AG04449 (cell line): ENCODE measurements at places on chromosomes 12 and 14.

DNA sequence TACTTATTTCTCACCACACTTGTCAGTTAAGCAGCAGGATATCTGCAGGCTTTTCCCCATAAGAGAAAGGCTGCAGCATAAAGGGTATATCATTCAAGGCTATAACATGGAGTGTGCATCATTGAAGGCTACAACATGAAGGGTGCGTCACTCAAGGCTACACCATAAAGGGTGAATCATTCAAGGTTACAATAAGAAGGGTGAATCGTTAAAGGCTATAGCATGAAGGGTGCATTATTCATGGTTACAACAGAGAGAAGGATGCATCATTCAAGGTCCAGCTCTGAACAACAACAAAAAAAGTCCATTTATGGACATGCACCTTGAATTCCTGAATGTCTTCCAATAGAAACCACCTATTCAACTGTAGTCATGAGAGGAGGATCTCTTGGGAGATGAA, 32.8 kb upstream of the LUM start:
- DNase-seq, result no peak

DNA sequence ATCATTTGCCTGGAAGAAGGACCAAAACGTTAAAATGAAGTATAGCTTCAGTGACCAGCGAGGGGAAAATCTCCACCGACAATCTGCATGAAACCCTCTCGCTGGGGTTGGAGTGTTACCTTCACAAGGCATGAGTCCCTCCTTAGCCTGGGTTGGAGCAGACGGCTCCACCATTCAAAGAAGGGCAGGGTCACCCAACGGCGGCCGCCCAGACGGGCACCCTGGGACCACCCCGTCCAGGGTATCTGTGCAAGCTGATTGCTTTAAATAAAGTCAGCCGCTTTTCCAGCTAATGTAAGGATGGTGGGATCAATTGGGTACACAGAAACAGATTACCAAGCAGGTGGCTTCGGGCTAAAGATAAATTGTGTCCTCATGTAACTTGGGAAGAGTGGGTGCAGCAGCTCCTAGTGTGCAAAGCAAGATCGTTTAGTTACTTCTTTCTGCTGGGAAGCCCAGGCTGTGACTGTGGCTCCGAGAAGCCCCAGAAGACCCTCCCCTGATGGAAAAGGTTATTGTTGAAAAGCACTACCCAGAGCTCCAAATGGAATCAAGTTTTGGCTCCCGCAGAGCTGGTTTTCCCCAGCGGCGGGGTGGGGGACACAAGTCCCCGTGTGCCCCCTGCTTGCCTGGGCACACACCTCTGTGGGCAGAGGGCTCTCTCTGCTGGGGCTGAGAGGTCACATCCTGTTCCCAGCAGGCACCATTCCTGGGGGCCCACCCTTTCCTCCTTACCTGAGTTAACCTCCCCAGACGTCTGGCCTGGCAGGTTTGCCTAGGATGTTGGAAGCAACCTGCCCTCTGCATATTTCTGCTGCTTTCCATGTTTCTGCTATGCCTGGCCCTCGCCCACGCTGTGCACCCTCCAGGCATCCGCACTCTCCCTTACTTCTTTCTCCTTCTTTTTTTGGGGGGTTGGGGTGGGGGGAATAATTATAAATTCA, 318.6 kb upstream of the DIO3 start:
- no peak for DNase-seq

GRCh38 chr12:92929983-92930382, 888 bp upstream of the EEA1 start:
- DNase-seq, result no peak

- peak; percentile 67 for DNase-seq
These were observed 270.7 kb upstream of the PDE3A start for GRCh38 chr12:20097626-20098025.

DNA sequence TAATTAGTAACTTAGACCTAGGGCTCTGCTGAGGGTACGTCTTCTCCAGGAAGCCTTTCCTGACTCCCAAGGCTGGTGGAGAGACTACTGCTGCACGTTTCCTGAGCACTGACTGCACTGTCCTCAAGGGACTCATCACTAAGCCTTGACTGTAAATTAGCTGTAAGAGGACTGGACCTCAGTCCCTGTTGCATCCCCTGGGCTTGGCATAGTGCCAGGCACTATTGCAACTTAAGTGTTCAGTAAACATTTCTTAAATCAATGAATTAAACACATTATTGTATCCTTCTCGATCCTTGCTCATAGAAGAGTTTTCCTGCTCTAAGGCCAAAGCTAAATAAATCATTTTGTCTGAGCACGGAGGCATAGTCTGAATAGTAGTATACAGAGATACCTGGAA, 31.9 kb upstream of the IFNG-AS1 start:
- DNase-seq, result no peak

GRCh38 chr14:82537831-82538230, 1004.2 kb upstream of the SEL1L start:
- DNase-seq, result no peak

DNA sequence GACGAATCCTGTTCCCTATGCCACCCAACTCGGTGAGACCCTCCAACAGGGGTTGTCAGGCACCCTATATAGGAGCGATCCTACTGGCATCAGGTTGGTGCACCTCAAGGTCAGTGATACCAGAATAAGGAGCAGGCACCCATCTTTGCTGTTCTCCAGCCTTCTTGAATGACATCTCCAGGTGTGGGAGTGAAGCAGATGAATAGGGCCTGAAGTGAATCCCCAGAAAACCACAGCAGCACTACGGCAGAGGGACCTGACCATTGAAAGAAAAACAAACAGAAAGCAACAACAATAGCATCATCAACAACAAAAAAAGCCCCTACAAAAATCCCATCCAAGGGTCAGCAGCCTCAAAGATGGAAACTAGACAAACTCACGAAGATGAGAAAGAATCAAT, 445.2 kb upstream of the ATP2B1 start:
- no peak for DNase-seq

- DNase-seq, result no peak
These were observed 41.2 kb upstream of the SLC2A13 start for GRCh38 chr12:40146800-40147797.

- DNase-seq, result no peak
These were observed 64.3 kb downstream of the KCNMB4 start for GRCh38 chr12:70430400-70430799.

DNA sequence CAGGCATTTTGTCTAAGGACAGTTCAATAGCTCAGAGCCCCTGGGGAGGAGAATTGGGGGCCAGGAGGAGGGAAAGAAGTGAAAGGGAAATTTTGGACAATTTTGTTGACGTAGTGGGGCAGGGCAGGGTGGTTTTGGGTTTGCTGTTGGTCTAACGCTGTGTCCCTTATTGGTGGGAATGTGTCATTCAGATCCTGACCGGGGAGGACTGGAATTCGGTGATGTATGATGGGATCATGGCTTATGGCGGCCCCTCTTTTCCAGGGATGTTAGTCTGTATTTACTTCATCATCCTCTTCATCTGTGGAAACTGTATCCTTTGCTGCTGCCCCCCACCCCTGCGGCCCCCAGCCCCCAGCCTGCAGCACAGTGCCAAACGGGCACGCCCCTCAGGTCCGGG, 212.1 kb upstream of the FKBP4 start:
- DNase-seq, result no peak

DNA sequence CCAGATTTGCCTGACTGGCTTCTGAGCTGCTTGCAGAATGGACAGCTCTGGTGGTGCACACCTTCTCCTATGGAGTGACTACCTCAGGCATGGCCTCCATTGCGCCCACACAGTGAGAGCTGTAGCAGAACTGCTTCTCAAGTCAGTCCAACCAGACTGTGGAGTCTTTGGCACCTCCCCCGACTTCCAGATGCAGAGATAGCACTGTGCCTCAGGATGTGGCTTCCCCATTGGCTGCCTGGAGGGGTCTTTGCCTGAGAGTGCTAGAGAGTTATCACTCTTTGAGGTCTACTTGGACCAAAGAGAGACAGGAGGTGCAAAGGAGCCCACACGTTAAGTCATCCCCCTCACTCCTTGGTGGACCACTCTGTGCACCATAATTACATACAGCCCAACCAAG, 44.8 kb upstream of the FRS2 start:
- no peak for DNase-seq

GRCh38 chr14:101499513-101499912, 61.8 kb upstream of the DIO3 start:
- no peak for DNase-seq

DNA sequence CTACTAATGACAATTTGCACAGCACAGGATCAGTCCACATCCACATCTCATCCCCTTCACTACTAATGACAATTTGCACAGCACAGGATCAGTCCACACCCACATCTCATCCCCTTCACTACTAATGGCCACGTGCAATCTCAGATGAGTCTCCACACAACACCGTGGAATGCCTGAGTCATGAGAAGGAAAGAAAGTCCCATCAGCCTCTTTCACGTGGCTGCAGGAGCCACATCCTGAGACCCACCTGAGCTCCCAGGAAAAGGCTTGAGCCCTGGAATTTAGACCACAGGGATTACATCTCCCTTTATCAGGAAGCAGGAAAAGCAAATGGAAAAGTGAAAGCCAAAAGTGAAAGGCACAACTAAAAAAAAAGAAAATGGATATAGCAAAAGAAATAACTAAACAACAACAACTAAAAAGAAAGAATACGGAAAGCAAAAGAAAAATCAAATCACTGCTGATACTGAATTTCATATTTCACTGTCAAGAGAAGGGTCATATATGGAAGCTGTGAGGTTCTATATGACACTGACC, 1300.5 kb downstream of the TMEM121 start:
- no peak for DNase-seq

DNA sequence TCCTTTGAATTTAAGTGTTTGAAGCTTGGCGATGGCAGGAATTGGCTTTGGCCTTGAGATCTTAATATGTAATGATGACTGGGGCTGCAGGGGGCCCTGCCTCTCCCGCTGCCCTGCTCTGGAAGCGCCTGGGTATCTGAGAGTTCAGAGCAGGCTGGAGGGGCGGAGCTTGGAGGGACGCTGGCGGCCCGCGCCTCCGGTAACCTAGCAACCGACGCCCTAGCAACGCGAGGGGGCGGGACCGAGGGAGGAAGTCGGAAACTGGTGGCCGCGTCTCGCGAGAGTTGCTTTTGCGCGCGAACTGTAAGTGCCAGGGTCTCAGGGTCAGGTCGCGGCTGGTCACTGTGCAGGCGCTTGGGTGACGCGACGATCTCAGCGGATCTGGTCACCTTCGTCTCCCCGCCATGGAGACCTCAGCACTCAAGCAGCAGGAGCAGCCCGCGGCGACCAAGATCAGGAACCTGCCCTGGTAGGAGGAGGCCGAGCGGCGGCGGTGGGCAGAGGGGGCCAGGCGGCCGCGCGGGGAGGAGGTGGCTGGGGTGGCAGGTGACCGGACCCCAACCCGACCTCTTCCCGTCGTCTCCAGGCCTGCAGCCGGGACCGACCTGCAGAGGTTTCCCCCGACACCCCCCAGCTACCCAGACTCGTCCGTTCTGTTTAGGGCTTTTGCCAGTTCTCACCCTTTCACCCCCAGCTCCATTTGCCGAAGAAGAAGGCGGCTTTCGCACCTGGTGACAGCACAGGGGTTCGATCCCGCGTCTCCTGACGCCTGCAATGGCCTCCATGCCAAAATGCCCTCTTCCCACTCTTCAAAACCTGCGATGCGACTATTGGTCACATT, at the start of gene RFC5:
Gene RFC5, plus strand, starts transcription at position 280 of the 841 bp plus-strand sequence. Its CDS starts 125 bp downstream, at position 405.
- DNase-seq, result peak; percentile 53

GRCh38 chr12:77033658-77034536, 31.5 kb downstream of the E2F7 start:
- no peak for DNase-seq

- DNase-seq, result no peak
These were observed 152.2 kb downstream of the CHST11 start for GRCh38 chr12:104608998-104609397.

- DNase-seq, result no peak
These were observed 87.1 kb downstream of the PRKCH start for GRCh38 chr14:61408498-61408897.

GRCh38 chr14:41783403-41783802, 176.7 kb downstream of the LRFN5 start:
- DNase-seq, result no peak

- DNase-seq, result no peak
These were observed 9.2 kb downstream of the EXOC3L4 start for GRCh38 chr14:103103461-103104388.

DNA sequence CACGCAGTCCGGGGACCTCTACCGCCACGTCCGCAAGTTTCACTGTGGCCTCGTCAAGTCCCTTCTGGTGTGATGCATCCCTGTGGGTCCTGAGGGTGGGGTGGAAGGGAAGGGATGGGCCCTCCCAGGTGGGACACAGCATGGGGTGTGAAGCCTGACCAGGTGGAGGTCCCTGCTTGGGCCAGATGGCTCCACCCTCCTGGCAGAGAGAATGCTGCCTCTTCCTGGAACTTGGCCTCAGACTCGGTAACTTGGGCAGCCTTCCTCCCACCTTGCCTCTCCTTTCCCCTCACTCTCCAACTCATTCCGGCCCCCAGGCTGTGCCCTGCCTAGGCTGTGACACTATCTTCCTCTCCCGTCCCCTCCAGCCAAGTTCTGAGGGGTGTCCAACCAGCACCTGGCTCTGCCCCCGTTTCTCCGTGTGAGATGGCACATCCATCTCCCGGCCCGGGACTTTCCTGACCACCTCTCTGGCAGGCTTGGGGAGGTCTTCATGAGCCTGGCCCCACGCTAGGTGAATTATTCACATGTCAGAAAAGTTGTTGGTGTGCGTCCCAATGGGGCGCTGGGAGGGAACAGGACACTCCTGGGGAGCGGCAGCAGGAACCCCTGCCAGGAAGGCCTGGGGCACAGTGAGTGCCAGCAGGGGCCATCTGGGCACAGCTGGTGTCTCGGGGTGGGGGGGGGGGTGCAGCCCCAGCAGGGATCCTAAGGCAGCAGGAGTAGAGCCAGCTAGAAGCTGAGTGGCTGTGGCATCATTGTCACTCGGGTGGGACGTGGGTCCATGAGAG, 1.7 kb downstream of the ZBTB42 start:
- no peak for DNase-seq

- peak; percentile 10 for DNase-seq
These were observed 5.4 kb downstream of the TMBIM4 start for GRCh38 chr12:66164349-66164821.

- no peak for DNase-seq
These were observed 2.3 kb downstream of the ETV6 start for GRCh38 chr12:11651785-11652184.

DNA sequence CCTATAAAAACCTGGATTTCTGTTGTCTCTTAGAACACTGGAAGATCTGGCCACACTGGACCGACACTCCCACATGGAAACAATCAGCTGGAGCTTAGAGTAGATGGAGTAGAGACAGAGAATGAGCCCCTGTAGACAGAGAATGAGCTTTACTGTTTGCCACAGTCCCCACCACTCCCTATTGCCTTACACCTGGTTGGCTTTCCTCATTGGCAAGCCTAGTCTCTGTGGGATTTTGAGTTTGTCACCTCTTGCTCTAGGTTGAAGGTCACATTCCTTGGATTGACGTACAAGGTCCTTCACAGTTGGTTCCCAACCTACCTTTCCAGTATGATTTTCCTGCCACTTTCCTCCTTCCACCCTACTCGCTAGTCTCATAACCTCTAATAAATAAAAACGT, 2.0 kb upstream of the HCAR1 start:
- DNase-seq, result no peak

GRCh38 chr14:22791301-22791700, 23.9 kb downstream of the SLC7A7 start:
- DNase-seq, result peak; percentile 50

GRCh38 chr14:101226265-101226602, 322.7 kb upstream of the RTL1 start:
- DNase-seq, result no peak
